ENCODE measurements at places on chromosomes 7 and 10.

DNA sequence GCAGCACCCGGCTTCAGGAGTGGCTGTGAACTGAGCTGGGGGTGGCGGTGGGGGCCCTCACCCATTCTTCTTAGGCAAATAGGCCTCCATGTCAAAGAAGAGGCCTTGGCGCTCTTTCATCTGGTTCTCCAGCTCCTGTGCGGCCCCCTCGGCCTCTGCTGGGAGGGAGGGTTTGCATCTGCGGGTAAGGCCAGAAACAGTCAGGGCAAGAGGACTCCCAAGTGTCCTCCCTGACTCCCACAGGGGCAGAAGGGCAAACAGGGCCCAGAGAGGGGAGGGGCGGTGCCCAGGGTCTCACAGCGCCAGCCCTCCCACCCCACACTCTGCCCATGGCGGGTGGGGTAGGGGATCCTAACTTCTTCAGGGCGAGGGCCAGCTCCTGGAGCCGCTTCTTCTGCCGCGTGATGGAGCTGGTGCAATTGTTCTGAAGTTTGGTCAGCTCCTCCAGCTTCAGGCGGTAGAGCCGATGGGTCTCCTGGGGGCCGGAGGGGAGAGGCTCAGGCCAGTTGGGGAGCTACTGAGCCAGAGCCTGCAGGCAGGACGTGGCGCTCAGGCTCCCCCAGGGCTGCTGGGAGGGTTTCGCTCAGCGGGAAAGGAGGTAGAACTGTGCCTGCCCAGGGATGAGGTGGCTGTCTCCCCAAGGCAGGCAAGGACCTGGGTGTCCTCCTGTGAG, 2.2 kb downstream of the TMEM120A start:
- DNase-seq, result no peak

DNA sequence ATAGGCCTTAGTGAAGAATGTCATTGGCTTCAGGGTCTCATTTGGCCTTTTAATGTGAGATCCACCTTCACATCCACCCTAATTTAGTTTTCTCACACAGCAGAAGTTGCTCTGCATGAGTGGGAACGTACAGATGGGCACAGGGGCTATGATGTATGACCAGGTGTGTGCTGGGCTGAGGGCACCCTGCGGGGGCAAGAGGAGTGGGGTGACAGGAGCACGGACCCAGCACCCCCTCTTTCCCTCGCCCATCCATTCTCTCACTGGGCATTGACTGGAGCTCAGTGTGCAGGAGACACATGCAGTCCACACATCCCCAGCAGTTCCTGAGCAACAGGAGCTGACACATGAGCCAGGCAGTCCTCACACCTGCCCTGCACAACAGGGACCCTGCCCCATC, 95.1 kb upstream of the PPP2R2D start:
- DNase-seq, result no peak

DNA sequence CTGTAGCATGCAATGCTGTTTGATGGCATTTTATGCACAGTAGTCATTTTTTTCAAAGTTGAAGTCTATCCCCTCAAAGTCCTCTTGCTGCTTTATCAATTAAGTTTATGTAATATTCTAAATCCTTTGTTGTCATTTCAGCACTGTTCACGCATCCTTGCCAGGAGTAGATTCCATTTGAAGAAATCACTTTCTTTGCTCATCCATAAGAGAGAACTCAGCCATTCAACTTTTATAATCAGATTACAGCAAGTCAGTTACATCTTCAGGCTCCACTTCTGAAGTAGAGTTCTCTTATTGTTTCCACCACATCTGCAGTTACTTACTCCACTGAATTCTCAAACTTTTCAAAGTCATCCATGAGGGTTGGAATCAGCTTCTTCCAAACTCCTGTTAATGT, 32.3 kb downstream of the SDHAF3 start:
- DNase-seq, result no peak

- DNase-seq, result no peak
Observed at GRCh38 chr10:131187274-131187673, 124.2 kb downstream of the TCERG1L start.

- DNase-seq, result no peak
Observed at GRCh38 chr10:58360412-58361004, 24.7 kb upstream of the TFAM start.

DNA sequence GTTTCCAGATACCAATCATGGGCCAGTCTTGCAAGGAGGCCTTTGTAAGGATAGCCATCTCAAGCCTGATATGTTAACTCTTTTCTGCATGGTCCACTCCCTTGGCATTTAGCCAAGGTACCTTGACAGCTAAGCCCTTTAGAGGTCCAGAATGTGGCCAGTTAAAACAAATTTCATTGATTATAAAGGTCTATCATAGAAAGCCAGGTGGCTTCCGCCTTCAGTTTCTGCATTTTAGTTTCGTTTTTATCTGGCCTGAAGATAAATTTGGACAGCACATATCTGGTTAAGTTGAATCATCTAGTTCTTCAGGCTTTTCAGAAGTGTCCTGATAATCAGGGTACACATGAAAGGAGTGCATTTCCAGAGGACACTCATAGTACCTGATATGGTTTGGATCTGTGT, 30.7 kb downstream of the ANKIB1 start:
- no peak for DNase-seq

- DNase-seq, result no peak
Observed at GRCh38 chr10:102650655-102651454, 6.6 kb downstream of the TRIM8 start.

DNA sequence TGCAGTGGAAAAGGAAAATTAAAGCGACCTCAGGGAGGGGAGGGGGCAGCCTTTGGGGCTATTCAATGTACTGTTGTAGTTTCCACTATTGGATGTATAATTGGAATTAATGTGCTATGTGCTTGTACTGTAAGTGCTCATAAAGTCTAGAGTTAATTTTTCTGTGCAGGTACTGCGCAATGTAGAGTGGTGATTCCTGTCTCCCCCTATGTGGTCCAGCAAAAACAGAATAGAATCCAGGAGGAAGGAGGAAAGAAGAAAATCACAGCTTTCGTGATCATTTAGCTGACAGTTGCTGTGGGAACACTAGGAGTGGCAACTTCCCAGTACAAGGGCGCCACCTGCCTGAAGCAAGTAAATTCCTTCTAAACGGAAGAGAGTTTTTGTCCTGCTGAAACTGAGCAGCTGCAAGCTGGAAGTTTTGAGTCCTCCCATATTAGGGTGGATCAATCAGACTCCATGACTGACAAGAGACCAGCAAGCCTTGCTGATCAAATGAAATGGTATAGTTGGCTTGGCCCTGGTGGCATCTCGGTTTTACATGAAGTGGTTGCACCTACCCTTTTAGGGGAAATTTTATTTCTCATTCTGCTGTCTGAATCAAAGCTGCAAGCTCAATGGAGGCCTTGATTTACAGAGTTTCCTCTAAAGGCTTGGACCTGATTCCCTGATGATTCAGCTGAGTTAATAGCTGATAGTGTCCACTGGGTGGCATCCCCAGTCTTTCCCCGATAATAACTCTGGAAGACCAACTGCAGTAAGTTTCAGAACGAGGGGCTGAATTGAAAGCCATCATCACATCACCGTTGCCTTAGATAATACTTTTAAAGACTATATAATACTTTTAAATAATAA, 299.8 kb downstream of the HGF start:
- no peak for DNase-seq

DNA sequence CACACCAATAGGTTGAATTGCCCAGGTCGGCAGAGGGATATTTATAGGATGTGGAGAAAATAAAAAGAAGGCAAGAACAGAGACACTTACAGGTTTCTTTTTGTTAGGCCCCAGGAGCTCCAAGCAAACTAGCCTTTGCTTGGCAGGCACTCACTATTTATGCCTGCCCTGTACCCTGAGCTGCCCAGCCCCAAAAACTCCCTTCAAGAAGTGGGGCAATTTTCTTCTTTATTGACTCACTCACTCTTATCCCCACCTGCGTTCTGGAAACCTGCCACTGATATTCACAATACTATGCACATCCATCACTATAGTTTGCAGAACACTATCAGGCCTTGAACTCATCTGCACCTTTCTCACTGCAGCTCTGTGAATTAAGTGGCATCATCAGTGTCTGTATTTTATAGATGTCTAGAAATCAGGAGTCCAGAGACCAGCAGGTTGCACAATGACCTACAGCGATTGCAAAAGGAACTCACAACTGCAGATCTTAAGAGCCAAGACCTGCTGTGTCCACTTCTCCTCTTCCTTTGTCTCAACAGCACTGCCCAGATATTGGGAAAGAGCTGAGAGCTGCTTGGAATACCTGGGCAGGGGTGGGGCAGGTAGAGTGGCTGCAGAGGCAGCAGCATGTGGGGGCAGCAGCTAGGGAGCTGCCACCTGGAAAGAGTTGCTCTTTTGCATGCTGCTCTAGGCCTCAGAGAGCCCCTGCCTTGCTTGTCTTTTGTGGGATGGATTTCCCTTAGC, at the start of gene SFTPD:
Gene SFTPD (minus strand): TSS at position 130 of the 747 bp plus-strand sequence. CDS start 2,446 bp downstream, outside the sequence.
- no peak for DNase-seq

DNA sequence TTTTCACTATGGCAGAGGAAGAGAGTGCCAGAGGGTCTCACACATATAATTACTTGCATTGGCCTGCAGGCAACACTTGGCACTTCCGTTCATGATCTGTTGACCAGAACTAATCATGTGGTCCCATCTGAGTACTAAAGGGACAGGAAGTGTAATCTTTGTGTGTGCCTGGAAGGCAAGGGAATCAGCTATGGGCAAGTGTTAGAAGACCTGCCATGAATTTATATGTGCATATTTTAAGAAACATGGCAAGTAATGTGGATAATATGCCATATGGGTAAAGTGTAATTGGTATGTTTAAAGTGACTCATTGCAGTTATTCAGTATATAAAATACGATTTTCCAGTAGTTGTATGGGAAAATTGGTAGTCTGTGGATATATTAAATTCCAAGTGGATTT, 46.1 kb downstream of the CCSER2 start:
- DNase-seq, result no peak

- no peak for DNase-seq
Observed at GRCh38 chr10:77537071-77537470, 100.5 kb downstream of the KCNMA1 start.

DNA sequence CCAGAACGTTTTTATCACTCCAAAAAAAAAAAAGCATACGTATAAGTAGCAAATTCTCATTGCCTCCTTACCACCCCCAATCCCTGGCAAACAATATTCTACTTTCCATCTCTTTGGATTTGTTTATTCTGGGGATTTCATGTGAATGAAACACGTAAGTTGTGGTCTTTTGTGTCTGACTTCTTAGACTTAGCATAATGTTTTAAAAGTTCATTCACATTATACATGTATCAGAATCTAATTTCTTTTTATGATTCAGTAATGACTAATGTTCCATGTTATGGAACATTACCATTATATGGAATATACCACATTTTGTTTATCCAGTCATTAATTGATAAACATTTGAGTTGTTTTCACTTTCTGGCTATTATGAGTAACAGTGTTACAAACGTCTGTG, 12.5 kb upstream of the KLHL7 start:
- no peak for DNase-seq

DNA sequence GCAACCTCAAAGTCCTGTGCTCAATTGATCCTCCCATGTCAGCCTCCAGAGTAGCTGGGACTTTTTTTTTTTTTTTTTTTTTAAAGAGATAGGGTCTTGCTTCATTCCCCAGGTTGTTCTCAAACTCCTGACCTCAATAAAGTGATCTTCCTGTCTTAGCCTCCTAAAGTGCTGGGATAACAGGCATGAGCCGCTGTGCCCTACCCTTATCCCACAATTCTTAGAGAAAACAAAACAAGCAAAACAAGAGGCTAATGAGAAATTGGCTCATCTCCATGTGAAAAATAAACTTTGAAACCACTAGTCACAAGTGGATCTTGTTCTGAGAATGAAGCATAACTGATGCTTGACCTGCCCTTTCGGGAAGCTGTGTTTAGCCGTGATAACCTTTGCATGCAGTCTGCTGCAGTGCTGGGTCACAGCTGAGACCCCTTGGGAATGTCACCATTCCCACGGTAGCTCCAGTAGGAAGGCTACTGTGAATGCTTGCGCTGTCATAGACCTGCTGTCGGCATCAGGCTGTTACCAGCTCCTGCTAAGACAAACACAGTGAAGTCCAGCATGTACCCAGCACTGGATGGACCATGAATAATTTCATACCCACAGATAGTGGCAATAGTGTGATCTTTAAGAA, 290.7 kb upstream of the KIAA1217 start:
- no peak for DNase-seq

DNA sequence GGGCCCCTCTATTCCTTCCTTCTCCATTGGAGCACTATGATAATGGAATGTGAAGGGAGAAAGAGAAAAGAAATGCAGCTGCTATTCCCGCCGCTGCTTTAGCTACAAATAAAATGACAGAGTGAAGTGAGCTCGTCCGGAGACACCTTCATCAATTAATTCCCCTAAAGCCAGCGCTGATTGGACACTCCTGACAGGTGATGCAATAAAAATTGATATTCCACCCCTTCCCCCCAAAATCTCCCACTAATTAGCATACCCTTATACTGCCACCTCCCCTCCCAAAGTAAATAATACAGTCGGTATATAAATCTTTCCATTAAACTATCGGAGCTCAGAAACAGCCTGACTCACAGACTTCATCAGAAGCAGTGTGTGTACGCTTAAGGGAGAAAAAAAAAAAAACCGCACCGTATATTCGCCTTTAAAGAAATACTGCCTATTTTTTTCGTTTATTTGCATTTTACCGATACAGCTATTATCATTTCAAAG, 7.3 kb downstream of the SKIDA1 start:
- no peak for DNase-seq

DNA sequence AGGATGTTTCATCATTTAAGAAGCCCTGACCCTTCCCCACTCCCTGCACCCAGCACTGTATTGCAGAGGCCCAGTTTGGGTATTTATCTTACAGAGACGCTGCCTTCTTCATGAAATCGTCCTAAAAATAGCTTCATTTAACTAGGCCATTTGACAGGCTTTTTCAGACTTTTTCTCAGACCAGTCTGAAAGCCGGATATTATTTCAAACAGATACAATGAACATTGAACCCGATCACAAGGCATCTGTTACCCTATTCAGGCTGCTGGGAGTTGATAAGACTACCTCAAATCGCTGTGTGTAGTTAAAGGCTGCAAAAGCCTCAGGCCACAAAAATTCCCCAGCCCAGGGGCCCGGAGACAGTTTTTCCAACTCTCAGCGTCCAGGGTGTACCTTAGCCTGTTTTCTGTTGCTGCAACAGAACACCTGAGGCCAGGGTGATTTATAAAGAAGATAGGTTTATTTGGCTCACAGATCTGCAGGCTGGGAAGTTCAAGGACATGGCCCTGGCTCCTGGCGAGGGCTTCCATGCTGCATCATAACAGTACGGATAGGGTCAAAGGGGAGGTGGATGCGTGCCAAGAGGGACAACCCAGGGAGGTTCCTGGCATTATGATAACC, 130.7 kb upstream of the SH2B2 start:
- DNase-seq, result no peak
